ENCODE measurements at places on chromosomes 12 and 14. TPM values are rescaled to one million over a fixed set of nuclear protein-coding genes. Genes with fewer than 3 reads are reported as not detected.

DNA sequence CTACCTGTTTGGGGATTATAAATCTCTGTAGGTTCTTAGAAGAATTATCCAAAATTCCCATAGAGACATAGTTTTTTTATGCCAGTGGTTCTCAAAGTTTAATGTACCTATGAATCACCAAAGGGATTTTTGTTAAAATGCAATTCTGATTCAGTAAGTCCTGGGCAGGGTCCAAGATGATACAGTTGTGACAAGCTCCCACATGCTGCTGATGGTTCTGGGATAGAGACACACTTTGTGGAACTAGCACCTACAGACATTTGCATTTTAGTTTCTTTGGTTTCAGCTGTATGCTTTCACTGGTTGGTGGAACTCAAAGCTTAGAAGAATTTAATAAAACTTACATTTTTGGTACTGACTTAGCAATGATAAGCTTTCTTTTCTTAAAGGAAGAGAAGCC, 80.4 kb downstream of the PTCSC3 start:
- DNase-seq: no peak

DNA sequence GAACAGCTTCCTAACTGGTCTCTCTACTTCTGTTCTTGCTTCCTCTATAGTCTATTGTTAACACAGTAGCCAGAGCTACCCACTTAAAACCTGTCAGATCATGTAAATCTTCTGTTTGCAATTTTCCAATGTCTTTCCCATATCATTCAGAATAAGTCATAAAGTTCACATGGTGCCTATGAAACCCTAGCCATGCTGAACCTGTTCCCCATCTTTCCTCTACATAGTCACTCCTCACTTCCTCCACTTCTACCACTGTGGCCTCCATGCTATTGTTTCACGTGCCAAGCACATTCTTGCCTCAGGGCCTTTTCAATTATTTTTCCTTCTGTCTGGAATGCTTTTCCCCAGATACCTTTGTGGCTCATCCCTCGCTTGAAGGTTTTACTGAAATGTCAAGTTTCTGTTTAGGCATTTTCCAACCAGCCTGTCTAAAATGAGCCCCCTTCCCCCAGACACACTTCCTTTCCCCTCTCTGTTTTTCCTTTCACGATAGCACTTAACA, 132.1 kb downstream of the DYRK2 start:
- DNase-seq: no peak

DNA sequence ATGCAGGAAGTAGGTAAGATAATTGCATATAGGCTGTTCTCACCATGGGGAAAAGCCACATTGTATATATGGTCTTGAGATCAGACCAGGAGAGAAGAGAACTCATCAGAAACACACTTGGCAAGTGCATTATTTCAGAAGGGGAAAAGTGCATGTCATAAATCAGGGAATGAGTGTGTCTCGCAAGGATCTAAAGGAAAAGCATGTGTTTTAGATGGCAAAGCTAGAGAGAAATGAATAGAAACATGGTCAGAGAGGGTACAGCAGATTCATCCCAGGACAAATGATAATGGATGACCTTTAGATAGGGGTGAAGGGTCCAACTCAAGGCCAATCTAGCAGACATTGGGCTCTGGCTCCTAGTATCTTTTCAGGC, 230.2 kb upstream of the NAV3 start:
- no peak for DNase-seq

- DNase-seq: peak; percentile 26
Measured at GRCh38 chr12:100528471-100529127, 44.9 kb upstream of the GAS2L3 start.

DNA sequence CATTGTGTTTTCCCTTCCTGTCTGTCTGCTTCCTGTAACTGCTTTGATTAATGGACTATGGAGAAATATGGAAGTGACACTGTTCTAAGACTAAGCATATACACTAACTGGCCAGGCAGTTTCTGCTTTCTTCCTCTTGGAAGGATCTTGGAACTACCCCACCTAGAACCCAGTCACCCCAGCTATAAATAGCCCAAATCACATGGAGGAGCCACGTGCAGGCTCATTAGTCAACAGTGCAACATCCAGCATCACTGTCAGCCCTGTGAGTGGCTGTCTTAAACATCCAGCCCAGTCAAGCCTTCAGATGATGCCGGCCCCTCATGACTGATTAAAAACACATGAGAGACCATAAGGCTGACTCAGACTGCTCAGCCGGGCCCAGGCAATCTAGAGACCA, 39.2 kb downstream of the BCAT1 start:
- peak; percentile 62 for DNase-seq

The AP4S1 gene
- 5.5 TPM for total RNA-seq

DNA sequence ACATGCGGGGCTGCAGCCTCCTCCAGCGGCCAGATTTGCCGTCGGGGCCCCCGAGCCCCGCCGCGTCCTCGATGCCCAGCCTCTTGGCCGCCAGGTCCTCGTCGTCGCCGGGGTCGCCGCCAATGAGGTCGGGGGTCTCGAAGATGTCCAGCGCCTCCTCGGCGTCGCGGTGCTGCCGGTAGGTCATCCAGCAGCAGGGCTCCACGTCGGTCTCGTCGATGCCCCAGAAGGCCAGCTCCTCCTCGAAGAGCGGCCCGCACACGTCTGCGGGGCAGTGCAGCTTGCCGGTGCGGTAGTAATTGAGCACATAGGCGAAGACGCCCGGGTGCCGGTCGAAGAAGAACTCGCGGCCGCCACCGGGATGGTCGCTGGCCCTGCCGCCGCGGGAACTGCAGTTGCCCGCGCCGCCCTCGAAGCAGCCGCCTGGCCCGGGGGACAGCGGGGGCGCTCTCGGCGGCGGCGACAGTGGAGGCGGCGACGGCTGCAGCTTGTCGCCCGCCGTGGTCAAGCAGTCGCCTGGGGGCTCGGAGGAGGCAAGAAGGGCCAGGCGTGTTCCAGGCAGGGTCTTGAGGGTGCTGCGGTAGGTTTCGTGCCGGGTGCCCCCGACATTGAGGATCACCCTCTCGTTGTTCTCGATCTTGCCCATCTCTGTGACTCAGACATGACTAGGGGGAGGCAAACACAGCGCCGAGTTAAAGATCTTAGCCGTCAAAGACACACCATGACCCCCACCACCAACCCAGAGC, 2.1 kb downstream of the KCNC2 start:
- DNase-seq: no peak

DNA sequence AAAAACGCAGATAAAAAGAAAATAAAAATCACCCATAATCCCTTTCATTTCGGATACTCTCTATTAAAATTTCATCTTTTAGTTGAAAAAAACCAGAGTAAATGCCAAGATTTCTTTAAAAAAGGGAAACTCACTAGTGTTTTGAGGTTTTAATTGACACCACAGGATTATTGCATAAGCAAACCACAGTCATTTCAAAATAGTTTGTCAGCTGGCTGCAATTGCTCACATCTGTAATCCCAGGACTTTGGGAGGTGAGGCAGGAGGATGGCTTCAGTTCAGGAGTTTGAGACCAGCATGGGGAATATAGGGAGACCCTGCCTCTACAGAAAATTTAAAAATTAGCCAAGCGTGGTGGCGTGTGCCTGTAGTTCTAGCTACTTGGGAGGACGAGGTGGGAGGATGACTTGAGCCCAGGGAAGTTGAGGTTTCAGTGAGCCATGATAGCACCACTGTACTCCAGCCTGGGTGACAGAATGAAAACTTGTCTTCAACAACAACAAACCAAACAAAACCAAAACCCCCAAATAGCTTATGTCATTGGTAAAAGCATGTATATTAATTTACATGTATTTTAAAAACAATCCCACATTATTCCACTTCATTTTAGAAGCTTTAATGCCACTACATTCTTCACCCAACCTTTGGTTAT, 48.8 kb downstream of the SYNE2 start:
- no peak for DNase-seq

GRCh38 chr12:459430-460258, at the start of gene B4GALNT3:
Gene B4GALNT3 (plus strand): TSS chr12:459939. CDS start chr12:460377, 438 bp downstream.
- DNase-seq: no peak

The RFLNA gene
- total RNA-seq: 0.54 TPM

The PLCZ1 gene
- total RNA-seq: not detected

The BRI3BP gene
- 6.0 TPM for total RNA-seq

GRCh38 chr14:90299408-90299807, 32.3 kb downstream of the NRDE2 start:
- DNase-seq: no peak

GRCh38 chr14:59278111-59278510, 89.6 kb downstream of the DAAM1 start:
- peak; percentile 85 for DNase-seq

DNA sequence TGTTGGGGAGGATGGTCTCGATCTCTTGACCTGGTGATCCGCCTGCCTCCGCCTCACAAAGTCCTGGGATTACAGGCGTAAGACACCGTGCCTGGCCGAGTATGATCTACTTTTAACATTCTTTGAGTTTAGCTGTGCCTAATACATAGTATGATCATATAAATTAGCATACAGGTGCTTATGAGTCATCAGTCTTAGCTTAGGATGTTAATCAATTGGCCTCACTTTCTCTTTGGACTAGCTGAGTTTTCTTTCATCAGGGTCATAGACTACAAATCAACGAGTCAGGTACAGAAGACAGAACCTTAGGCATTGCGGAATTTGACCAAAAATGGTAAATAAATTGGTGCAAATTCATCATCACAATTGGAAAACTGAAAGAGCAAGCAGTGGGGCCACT, 2.2 kb downstream of the SLC25A21 start:
- DNase-seq: no peak

DNA sequence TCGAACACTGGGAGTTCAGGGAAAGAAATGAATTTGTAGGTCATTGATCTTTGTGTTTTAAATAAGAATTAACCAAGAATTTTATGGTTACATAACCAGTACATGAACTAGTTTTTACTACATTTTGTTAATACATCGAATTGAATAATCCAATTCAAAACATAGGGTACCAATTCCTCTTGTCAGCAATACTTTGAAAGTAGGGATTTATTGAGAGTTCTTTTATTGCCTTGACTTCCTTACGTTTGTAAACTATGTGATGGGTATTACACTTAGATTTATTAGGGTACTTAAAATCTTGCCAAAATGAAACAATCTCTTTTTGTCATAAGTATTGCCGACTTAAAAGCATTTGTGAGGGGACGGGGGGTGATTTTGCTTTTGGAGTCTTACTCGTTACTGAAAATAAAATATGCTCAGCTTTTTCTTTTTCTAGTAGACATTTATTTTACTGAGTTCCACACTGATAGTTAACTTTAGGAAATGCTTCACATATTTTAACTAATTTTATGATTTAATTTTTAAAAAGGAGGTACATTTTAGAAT, 22.4 kb downstream of the SOCS2 start:
- DNase-seq: no peak

GRCh38 chr14:106879241-106879640, 1352.9 kb downstream of the TMEM121 start:
- no peak for DNase-seq

The GLT8D2 gene
- total RNA-seq: 1.8 TPM

- no peak for DNase-seq
Measured at GRCh38 chr12:32497864-32498263, 98.5 kb downstream of the FGD4 start.

GRCh38 chr14:106417224-106418049, 891.1 kb downstream of the TMEM121 start:
- DNase-seq: no peak

The AMIGO2 gene
- 271 TPM for total RNA-seq

The RILPL2 gene
- total RNA-seq: 4.2 TPM

The C12orf50 gene
- total RNA-seq: not detected

- DNase-seq: no peak
Measured at GRCh38 chr12:14408208-14408607, 42.7 kb downstream of the ATF7IP start.

The RTN1 gene
- 0.79 TPM for total RNA-seq

- DNase-seq: no peak
Measured at GRCh38 chr14:44780989-44781388, 180.8 kb downstream of the KLHL28 start.

The KLRK1 gene
- total RNA-seq: 0.48 TPM

GRCh38 chr12:122363782-122364181, 58.7 kb downstream of the CLIP1 start:
- no peak for DNase-seq

The CALM1 gene
- 293 TPM for total RNA-seq

DNA sequence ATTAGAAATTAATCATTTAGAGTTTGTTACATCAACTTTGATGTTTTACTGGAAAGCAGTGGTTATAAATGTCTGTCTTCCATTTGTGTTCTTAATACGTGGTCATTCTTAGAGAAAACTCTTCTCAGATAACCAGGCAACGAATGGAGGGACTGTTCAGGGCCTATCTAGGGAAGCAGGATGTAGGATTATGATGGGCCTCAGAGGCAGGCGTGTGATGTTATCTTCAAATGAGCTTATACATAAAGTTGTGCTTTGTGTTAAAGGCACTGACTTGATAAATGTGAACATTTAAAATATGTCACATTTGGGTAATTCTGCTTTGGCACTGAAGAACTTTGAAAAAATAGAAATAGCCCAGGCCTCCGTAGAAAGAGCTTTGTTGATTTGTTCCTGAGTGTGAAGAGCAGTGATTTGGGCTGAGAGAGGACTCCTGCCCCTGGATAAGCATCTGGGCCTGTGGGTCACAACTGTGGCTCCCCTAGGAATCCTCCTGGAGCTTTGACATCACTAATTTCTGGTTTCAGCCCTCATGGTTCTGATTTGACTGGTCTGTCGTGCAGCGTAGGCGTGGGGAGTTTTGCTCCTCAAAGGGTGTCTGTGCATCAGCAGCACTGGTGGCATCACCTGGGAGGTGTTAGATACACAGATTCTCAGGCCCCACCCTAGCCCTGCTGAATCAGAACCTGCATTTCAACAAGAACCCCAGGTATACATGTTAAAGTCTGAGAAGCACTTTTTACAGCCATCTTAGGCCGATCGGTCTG, 55.4 kb downstream of the SAMD4A start:
- no peak for DNase-seq

GRCh38 chr12:48817873-48818830, at the start of gene CACNB3:
Gene CACNB3 (plus strand): TSS chr12:48818496. CDS start chr12:48818930, 434 bp downstream.
- DNase-seq: no peak

GRCh38 chr12:16225692-16226091, 51.8 kb downstream of the SLC15A5 start:
- DNase-seq: no peak

- DNase-seq: no peak
Measured at GRCh38 chr14:70821584-70822529, 12.5 kb upstream of the MAP3K9 start.

DNA sequence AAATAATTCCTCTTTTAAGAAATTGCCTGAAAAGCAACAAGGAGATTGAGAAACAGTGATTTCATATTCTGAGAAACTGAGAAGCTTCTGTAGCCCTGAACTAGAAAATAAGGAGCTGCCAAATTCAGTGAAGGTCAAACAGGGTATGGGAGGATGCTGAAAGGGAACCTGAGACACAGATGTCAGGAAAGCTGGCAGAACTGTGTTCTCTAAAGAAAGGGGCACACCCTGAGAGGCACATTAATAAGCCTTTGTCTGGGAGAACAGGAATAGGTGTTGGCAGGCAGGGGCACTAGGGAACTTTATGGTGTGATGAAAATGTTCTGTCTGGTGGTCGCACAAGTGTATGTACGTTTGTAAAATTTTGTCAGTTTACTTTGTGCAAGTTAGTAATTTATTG, 29.6 kb downstream of the VRK1 start:
- DNase-seq: no peak

DNA sequence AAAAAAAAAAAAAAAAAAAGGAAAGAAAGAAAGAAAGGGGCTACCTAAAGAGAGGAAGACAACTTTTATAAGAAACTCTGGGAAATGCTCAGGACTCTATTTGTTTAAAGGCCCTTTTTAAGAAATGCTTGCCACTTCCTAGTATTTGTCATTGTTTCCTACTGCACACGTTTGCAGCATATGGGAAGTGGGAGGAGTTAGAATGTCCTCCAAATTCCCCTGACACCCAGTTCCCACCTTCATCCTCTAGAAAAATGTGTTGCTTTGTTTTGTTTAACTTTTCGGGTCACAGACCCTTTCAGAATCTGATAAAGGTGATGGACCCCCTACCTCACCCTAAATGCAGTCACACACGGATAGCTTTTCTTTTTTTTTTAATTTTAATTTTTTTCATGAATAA, 40.8 kb downstream of the NINJ2 start:
- DNase-seq: no peak

The DAO gene
- total RNA-seq: not detected
